ENCODE measurements at places on chromosomes 3 and 15. TPM values are rescaled to one million over a fixed set of nuclear protein-coding genes. Genes with fewer than 3 reads are reported as not detected.

Gene GOLGA6A
- total RNA-seq = not detected

DNA sequence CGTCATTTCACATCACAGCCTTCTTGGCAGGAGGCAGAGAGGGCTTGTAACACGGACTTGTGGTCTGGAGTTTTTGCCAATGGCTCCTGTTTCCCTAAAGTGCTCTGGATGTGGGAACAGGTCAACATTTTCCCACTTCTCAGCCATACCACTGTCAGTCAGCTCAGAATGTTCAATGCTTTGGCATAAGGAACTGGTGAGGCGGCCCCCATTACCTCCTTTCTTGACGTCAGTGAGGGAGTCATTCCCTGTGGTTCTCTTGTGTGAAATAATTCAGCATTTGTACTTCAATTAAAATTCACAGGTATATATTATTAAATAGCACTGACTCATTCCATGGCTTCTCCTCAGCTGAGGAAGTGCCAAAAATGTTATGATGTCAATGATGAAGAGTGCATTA lies 167.1 kb downstream of the P3H2 start:
- no peaks in the 10 kb centered on the region for H3K36me3 ChIP-seq
- peaks cover under 1% of the 10 kb centered on the region for H3K4me1 ChIP-seq
- no peak for DNase-seq
- no peak overlapping the region for H3K27ac ChIP-seq
- peaks cover 20% of the 10 kb centered on the region for H3K27me3 ChIP-seq

Gene SRGAP3
- 1.3 TPM for total RNA-seq

Gene PPP1R14D
- not detected for total RNA-seq

Gene MUSTN1
- 3.3 TPM for total RNA-seq

Gene CCDC32
- 33.2 TPM for total RNA-seq

Gene ENTPD3
- total RNA-seq = not detected

DNA sequence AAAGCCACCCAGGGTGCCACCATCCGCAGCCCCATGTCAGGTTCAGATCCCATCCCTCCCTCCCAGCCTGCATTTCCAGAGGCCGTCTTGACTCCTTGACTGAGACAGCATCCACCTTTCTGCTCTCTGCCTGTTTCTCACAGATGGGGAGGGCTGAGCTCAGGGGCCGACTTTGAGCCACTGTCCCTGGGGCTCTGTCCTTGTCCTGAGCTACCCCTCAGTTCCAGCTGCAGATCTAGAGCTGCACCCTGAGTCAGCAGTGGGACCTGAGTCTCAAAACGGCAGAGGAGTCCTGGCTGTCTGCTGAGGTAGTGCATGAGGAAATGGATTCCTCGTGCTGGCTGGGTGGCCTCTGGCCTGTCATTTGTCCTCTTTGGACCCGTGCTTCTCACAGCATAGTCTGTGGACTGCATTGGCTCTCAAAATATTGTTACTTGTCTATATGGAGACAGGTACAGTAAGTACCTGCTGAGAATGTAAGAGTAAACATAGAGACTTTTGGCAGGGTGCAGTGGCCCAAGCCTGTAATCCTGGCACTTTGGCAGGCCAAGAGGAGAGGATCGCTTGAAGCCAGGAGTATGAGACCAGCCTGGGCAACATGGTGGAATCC lies 22.3 kb downstream of the RPLP1 start:
- no peaks in the 10 kb centered on the region for H3K4me1 ChIP-seq
- no peaks in the 10 kb centered on the region for H3K36me3 ChIP-seq
- DNase-seq = no peak
- no peak overlapping the region for H3K4me3 ChIP-seq
- H3K27ac ChIP-seq = no peak overlapping the region

DNA sequence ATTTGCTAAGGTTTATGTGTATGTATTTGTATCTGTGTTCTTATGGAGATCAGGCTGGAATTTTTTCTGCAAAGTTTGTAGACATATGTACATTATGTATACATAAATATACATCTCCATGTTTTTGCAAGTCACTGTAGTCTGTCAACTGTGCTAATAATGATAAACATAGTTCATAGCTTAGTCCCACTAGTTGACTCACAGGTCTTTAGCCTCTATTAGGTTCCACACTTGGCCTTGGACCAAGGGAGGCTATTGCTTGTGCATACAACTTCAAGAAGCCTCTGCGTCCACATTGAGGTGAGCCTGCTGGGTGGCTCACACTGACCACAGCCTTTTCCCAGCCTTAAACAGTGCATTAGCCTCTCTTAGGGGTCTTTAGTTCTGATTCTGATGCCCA lies 243.8 kb upstream of the PEX5L start:
- no peaks in the 10 kb centered on the region for H3K4me1 ChIP-seq
- H3K27ac ChIP-seq = no peak overlapping the region
- DNase-seq = no peak
- H3K27me3 ChIP-seq = peaks cover 3% of the 10 kb centered on the region

GRCh38 chr3:42072831-42073301 lies 18.3 kb upstream of the TRAK1 start:
- no peak for DNase-seq
- no peaks in the 10 kb centered on the region for H3K27me3 ChIP-seq
- H3K27ac ChIP-seq = no peak overlapping the region
- peaks cover 10% of the 10 kb centered on the region for H3K36me3 ChIP-seq
- H3K4me3 ChIP-seq = no peak overlapping the region
- peaks cover 2% of the 10 kb centered on the region for H3K4me1 ChIP-seq

- H3K4me1 ChIP-seq = no peaks in the 10 kb centered on the region
- DNase-seq = no peak
- H3K4me3 ChIP-seq = no peak overlapping the region
- no peak overlapping the region for H3K27ac ChIP-seq
Measured at GRCh38 chr3:82736696-82737277, 975.3 kb upstream of the GBE1 start.

GRCh38 chr3:26105261-26105660 lies 315.4 kb downstream of the OXSM start:
- H3K36me3 ChIP-seq = no peaks in the 10 kb centered on the region
- H3K27me3 ChIP-seq = no peaks in the 10 kb centered on the region
- no peak overlapping the region for H3K4me3 ChIP-seq
- H3K27ac ChIP-seq = no peak overlapping the region
- H3K4me1 ChIP-seq = no peaks in the 10 kb centered on the region

GRCh38 chr3:182609575-182610156 lies 183.6 kb upstream of the ATP11B start:
- H3K27me3 ChIP-seq = peaks cover 6% of the 10 kb centered on the region
- no peak overlapping the region for H3K4me3 ChIP-seq
- H3K36me3 ChIP-seq = no peaks in the 10 kb centered on the region
- DNase-seq = no peak
- no peak overlapping the region for H3K27ac ChIP-seq

DNA sequence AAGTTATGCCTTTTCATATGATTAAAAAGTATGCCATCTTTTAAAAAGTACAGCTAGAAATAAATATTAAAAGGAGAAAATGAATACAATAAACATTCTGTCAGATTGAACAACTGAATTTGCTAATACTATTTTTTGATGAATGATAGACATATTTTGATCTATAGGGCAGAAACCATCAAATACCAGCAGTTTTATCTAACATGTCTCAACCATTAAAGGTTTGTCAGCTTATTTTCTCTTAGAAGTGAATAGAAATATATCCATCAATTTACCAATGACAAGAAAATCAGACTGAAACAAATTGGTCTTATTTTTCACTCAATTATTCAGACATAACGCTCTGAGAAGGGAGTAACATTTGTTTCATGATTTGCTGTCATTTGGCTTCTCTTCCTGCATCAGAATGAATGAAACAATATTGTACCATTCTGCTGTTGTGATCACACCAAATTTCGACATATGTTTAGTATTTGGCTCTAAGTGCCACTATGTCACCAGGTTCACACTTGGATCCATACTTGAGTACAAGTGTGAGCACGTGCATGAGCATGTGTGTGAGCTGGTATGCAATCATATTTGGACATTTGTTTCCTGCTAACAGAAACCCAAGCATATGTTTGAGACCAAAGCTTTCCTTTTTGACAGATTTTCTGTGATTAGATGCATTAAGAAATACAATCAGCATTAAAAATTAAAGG lies 86.5 kb downstream of the THRB start:
- H3K4me3 ChIP-seq = no peak overlapping the region
- no peaks in the 10 kb centered on the region for H3K36me3 ChIP-seq
- H3K4me1 ChIP-seq = no peaks in the 10 kb centered on the region
- no peak overlapping the region for H3K27ac ChIP-seq
